Stimulated activated CD8-positive, alpha-beta memory T cell treated with anti-CD3 and anti-CD28 coated beads, Interleukin-15, amount 100 ng/mL, for 24 hours (primary cell): ENCODE measurements at places on chromosomes 3 and 15.

- no peak for DNase-seq
Measured at GRCh38 chr15:27134481-27134880, 163.5 kb downstream of the GABRG3 start.

- no peak for DNase-seq
Measured at GRCh38 chr3:17557749-17558463, 184.5 kb downstream of the TBC1D5 start.

DNA sequence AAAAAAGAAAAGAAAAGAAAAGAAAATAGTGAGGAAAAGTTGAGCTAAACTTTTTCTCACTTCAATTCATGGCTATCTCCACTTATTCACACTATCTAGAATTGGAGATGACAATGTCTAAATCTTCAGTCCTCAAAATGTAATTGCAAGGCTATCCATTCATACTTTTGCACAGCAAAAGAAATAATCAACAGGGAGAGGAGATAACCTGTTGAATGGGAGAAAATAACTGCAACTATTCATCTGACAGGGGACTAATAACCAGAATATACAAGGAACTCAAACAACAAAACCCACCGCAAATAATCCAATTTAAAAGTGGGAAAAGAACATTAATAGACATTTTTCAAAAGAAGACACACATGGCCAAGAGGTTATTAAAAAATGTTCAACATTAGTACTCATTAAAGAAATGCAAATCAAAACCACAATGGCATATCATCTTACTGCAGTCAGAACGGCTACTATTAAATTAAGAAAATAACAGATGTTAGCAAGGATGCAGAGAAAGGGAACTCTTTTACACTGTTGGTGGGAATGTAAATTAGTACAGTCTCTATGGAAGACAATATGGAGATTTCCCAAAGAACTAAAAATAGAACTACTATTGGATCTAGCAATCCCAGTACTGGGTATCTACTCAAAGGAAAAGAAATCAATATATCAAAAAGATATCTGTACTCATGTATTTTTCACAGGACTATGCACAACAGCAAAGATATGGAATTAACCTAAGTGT, 73.5 kb upstream of the PPIB start:
- no peak for DNase-seq

DNA sequence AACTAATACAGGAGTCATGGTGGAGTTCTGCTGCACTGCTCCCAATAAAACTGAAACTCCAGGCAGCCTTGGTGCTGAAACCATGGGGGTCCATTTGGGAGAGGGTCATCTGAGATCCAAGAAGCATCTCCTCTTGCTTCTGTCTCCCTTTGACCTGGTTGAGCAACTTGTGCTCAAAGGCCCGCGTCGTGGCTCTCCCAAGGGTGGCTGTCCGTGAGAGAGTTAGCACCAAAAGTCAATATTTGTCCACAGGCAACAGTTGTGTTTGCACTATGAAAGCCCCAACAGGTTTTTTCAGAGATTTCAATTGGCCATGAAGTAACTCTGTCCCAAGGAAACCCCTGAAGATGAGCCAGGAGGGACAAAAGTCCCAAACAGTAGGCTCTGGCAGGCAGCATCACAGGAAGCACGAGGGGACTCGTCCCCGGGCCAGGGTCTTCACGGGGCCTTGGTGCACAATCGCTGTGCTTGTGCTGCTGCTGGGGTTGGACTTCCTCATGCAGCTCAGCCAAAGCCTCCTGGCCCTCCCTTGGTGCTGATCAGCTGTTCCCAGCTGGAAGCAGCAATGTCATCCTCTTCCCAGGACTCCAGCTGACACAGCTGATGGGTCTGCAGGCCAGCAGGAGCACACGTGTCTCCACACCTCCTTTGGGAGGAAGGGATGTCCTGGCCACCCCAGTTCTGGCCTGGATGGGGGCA, 39.4 kb upstream of the WNT5A start:
- no peak for DNase-seq

GRCh38 chr3:14152233-14152962, 26.0 kb downstream of the XPC start:
- DNase-seq, result no peak

GRCh38 chr3:124584552-124585391, 145.5 kb upstream of the UMPS start:
- peak; percentile 3 for DNase-seq

GRCh38 chr15:76206325-76206976, 104.8 kb downstream of the ETFA start:
- DNase-seq, result no peak

GRCh38 chr3:14496351-14496750, 43.8 kb downstream of the GRIP2 start:
- DNase-seq, result no peak

- no peak for DNase-seq
Measured at GRCh38 chr15:64090527-64090926, 3.1 kb downstream of the CIAO2A start.

DNA sequence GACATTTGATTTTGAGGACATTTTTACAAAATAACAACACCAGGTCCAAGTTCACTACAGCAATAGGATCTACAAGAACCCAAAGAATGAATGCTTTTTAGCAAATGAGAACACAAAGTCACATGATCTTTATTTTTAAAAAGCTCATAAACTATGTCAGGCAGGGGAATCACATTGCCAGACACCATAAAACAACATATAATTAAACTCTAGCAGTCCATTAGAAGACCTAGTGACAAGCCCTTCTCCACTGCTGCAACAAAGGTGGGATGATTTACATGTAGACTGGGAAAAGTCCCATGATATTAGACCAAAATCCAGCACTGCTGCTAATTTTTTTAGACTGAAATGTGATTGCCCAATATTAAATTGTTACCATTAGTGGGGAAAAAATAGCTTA, 92.6 kb downstream of the FHIT start:
- no peak for DNase-seq

DNA sequence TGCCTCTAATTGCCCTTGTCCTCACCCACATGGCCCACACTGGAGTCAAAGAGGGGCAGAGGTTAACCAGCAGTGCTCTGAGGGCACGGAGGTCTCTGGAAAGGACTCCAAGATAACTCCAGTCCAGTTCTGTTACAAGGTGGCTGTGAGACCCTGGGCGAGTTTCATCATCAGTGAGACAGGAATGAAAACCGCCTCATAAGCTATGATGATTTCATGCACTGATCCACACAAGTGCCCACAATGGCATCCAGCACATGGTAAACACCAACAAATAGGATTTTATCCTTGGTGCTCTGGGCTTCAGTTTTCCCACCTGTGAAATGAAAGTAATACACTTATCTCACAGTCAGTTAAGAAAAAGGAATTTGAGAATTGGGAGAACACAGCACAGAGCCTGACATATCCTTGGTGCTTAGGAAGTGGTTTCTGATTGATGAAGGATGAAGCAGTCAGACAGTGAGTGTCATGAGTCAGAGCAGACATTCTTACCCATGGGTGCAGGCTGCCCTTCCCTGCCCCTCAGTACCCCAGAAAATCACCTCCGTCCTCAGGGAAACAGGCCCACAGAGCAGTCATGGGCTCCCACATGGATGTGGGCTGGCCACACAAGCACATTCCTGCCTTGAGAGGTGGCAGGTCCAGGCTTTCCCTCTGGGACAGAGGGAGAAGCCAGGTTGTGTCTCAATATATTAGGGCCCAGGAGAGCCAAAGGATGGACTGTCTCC, 48.4 kb downstream of the DAPK2 start:
- DNase-seq, result no peak

DNA sequence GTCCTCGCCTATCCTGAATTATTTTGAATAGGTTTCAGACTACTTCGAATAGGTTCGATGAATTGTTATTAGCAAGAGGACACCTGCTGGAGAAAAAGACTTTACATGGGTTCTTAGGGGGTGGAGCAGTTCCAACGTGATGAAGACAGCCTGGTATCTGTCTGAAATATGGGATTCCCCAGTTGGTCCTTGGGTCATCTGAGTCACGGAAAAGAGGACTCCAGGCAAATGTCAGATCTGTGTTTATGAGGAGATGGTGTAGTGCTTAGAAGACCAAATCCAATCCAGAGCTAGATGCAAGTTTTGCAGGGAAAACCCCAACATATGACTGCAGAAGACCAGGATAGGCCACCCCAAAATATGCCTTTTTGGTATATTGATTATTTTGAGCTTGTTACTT, 98.9 kb upstream of the IGSF10 start:
- DNase-seq, result no peak

DNA sequence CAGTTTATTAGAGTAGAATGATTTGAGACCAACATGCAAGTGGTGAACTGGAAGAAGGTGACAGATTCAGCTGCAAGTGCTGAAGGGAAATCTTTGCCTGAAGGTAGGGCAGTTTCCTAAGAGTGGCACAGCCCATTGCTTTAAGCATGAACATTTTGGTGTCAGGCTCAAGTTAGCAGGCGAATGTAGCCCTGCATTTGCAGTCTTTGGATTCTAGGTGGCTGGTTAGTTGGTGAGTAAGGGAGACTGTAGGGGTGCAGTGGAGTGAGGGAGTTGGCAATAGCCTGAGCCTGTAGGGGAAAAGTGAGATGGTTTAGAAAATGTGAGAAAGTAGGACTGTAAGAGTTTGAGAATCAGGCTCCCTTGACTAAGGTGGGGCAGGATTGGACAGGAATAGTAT, 29.7 kb downstream of the UBE2E2 start:
- DNase-seq, result no peak

GRCh38 chr3:179957264-179957845, 79.4 kb downstream of the PEX5L start:
- no peak for DNase-seq

GRCh38 chr15:35624881-35625280, 78.9 kb upstream of the DPH6 start:
- DNase-seq, result no peak

- DNase-seq, result no peak
Measured at GRCh38 chr3:189631409-189631808, 220 bp downstream of the TP63 start.
